ENCODE measurements at places on chromosomes 12 and 14. TPM values are rescaled to one million over a fixed set of nuclear protein-coding genes. Genes with fewer than 3 reads are reported as not detected.
A peak's percentile ranks its signal among the peaks of the same experiment; 100 is the strongest.

GRCh38 chr14:99873653-99874052, 80.4 kb downstream of the EML1 start:
- DNase-seq, result no peak

DNA sequence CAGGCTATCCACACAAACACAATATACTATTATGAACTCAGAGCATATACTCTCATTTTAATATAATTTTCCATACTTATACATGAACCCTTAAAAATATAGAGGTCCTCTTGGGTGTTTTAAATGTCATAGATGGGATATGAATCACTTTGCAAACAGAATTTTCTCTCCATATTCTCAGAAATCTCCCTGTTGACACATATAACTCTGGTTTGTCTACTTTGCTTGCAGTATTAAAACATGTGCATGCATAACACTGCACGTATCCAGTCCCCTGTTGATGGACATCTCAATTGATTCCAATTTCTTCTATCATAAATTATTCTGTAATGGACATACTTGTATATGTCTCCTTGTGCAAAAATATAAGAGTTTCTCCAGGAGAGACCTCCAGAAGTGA, 417.5 kb upstream of the TBX3 start:
- no peak for DNase-seq

DNA sequence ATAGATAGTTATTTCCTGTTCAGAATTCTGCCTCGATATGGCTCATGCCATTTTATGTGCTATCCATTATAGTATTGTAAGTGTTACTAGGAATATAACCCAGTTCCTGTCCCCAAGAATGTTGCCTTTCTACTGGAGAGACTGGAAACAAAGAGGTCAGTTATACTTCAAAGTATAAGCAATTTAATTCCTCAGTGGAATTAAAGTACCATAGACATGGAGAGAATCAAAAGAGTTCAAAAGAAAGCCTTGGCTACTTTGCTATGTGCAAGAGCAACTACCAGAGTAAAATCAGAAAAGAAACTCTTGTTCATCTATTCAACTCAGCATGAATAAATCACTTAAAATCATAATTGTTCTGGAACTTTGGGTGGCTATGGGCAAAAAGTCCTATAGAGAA, 173.2 kb upstream of the EEA1 start:
- DNase-seq, result no peak

DNA sequence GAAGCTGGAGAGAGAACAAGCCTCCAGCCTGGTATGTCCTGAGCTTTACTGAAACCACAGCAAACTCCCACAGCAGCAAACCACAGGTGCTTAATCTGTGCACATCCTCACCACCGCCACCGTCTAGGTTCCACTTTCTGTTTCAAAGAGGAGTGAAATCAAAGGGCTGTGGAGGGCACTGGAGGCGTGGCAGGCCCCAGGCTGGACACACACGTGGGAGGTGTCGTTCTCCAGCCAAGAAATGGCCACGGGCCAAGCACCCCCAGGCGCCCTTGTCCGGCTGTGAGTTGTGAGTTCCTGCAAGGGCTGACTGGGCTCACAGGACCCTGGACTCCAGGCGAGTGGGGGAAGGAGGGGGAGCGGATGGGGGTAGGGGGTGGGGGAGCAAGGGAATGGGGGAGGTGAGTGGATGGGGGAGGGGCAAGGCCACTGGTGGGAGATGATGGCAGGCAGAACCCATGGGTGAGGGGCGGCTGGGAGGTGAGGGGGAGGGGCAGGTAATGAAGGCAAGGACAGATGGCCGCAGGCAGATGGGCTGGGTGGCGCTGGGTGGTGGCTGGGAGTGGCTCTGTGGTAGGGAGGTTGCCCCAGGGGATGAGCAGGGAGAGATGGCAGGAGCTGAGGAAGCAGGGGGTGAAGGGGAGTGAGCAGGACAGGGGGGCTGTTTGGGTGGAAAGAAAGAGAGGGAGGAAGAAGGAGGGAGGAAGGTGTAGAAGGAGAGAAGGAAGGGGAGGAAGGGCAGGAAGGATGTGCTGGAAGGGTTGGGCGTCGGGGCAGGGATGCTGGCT, 86.7 kb downstream of the NCOR2 start:
- peak; percentile 71 for DNase-seq

- no peak for DNase-seq
Observed at GRCh38 chr12:904010-904414, 45.5 kb downstream of the RAD52 start.

The GLI1 gene
- total RNA-seq, result 6.6 TPM

The PPP4R4 gene
- 4.1 TPM for total RNA-seq
